ENCODE measurements at places on chromosomes 1 and 21.

GRCh38 chr21:35191128-35191527, 142.0 kb upstream of the RUNX1 start:
- no peak for DNase-seq

- DNase-seq = no peak
Measured at GRCh38 chr21:43304621-43305335, 122.2 kb downstream of the SIK1 start.

GRCh38 chr1:110556471-110556807, 37.5 kb upstream of the KCNA10 start:
- DNase-seq = no peak

DNA sequence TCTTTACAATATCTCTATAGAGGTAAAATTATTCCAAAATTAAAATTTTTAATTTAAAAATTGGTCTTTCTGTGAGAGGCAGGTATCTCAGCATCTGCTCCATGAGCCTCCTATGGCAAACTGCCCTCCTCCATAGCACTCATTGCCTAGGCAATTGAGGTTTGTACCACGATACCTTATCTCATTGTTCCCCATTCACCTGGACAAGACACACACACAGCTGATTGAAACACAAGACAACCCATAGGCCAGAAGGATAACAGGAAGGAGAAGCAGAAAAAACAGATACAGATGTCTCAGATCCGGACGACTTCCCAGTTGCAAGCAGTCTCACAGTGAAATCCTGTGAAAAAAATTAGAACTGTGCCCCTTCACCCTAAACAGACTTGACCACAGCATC, 24.3 kb downstream of the RHBDL2 start:
- DNase-seq = no peak

DNA sequence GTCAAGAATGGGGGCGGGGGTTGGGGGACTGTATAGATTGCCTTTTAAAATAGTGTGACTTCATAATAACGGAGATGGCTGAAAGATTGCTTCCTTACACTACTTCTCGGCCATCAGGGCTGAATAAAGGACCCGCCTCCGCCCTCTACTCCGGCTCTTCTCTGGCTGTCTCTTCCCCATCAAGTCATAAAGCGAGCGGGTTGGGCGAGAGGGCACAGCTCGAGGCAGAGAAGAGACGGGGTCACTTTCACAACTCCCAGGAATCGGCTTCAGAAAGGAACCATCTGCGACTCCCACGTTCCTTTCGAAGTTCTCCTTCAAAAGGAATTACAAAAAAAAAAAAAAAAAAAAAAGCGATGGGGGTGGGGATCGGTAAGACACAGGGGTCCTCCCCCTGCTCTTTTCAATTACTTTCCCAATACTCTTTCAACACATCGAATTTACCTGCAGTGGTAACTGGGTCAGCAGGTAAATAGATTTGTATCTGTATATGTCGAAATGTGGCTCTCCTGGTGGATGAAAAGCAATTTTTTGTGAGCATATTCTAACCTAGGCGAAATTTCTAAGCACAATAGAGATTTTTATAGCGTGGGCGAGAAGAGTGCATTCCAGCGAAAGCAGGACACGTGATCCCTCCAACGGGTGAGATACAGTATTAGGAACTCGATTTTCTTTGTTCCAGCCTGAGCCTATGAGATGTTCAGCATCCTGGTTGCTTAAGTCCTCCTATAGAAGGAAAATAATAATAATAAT, 2.0 kb downstream of the LRRC7 start:
- peak; percentile 52 for DNase-seq
